ENCODE measurements at places on chromosomes 4 and X.

- DNase-seq, result no peak
Measured at GRCh38 chr4:187188118-187188517, 464.5 kb upstream of the FAT1 start.

GRCh38 chrX:24890677-24891076 is 125.1 kb downstream of the ARX start:
- DNase-seq, result no peak

GRCh38 chr4:159137176-159137575 is 34.3 kb downstream of the RAPGEF2 start:
- no peak for DNase-seq

DNA sequence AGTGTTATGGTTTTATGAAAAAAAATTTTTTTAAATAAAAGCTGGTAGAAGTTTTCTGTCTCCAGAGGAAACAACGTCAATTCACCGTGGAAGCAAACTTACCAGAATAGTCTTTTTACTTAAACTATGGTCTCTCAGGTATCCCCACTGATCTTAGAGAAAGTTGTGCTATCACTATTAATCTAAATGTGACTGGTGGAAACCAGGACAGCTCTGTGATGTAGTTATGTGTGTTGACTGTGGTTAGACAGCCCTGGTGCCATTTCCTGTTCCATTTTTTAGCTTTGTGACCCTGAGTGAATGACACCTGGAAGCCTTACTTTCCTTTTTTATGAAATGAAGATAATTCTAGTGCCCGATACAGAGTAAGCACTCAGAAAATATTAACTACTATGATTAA is 111.8 kb upstream of the HUWE1 start:
- DNase-seq, result no peak

DNA sequence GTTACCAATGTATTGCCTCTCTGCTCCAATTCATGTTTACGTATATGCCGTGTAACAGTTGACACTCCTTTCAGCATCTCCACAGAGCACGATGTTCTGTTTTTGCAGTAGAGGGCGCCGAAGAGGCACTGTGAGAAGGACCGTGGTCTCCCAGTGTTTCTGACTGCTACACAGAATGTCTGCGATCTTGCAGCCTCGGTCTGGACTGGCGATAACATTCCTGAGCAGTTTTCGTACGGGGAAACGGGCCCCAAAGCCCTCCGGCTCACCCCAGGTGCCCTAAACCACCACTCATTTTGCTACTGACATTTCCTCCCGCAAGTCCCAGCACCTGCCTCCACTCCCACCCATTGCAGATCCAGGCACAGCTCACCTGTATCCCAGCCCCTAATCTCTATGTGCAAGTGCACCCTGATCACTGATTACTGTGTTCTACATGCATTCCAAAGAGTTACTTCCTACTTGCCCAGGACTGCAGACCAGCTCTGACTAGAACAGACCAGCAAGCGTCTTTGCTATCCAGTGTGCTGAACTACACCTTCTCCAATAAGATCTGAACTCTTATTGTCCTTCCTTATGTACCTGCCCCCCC is 12.4 kb upstream of the NFXL1 start:
- no peak for DNase-seq

- no peak for DNase-seq
Measured at GRCh38 chrX:31832263-31832662, 760.4 kb upstream of the FTHL17 start.

DNA sequence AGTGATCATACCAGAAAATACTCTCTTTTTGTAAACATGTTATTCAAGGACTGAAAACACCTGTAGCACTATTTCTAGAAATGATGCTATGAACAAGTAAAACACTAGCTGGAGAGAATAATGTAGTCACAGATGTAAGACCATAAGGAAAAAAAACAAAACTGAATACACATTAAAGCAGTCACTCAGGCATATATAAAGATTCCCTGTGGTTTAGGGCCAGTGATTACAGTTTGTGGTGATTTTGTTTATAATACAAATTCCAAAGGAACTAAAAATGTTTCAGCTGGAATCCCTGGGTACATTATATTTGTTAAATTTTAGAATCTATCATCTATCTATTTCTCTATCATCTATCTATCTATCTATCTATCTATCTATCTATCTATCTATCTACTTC is 777.8 kb upstream of the FRG1 start:
- no peak for DNase-seq

GRCh38 chr4:86400216-86400615 is 40.4 kb upstream of the MAPK10 start:
- DNase-seq, result no peak

DNA sequence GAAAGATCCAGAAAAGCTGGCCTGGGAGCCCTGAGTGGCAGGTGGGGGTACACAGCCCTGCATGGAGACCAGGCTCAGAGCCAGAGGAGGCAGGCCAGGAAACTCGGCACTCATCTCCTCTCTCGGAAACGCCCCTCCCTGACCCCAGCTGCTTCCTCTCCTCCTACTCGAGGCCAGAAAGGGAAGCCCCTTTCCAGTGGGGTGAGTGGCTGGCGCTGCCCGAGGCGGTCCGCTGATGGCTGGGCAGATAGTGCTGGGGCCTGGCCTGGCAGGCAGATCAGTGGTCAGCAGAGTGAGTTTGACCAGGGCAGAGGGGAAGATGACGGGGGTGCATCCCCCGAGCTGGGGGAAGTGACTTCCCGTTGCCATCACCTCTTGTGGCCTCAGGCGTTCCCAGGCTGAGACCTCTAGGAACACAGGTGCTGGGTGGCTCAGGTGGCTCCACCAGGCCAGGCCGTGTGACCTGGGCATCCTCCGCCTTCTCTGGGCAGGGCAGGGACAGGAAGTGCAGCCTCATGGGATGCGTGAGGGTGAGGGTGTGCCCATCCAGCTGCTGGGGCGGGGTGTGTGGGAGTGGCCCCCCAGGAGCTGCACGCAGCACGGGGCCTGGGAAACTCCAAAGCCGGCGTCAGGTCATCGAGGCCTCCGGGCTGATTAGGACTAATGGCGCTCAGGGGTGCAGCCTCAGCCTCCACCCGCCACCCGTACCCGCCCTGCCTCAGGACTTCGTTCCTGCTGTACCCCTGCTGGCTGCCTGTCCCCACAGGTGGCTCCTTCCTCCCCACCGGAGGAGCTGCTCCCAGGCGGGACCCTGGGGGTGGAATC is 5.7 kb downstream of the SH3BP2 start:
- no peak for DNase-seq

DNA sequence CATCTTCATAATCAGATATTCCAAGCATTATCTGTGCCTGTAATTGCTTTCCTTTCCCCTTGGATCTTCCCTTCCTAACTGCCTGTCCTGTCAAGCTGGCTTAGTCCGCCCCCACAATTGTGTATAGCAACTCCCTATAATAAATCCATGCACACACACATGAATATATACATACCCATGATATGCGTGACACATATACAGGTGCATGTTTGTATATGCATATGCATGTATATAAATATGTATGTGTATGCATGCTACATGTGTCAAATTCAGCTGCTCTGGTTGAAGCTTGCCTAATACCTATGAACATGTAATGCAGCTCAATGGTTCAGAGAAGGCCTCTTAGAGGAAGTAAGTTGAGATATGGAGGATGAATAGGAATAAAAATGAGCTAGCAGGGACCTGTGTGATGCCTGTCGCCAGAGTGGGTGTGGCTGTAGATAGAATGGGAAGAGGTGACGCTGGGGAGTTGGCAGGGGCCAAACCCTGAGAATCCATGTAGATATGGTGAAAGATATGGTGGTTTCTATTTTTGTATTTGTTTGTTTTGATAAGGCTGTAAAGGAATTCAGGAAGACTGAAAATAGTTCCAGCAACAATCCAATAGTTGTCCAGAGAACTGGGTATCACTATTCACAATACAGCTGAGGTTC is 595.0 kb upstream of the BOD1L1 start:
- DNase-seq, result no peak

DNA sequence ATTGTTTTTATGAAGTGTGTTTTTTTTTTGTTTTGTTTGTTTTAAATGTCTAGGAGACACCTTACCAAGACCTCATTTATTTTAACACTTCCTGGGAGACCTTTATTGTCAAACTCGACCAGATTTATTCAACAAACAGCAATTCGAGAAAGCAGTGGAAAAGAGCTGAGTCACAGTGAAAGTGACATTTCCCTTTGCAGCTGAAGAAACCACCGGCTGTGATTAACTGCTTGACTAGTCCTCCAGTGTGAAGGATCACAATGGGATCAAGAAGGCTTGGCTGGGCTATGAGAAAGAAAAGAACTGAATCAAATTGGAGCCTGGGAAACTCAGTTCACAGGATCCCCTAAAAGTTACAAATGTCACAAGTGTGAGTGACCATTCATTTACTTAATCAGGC is 11.9 kb upstream of the ADH7 start:
- DNase-seq, result no peak

DNA sequence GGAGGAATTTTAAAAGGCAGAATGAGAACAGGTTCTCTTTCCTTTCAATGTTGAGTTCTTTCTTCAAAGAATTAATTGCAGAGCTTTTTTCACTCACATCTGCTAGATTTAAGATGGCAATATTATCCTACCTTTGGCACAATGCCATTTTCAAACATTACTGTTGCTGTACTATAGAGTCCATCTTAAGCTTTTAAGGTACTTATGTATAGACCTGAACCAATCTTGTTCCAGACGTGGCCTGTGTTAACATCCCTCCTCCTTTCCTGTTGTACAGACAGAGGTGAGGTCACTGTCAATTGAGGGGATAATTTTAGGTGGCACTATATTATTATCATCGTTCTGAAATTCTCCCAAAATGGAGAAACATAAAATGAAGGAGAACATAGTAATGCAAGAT is 53.0 kb upstream of the MYOZ2 start:
- no peak for DNase-seq

- DNase-seq, result no peak
Measured at GRCh38 chr4:6767386-6767747, 15.2 kb upstream of the KIAA0232 start.

DNA sequence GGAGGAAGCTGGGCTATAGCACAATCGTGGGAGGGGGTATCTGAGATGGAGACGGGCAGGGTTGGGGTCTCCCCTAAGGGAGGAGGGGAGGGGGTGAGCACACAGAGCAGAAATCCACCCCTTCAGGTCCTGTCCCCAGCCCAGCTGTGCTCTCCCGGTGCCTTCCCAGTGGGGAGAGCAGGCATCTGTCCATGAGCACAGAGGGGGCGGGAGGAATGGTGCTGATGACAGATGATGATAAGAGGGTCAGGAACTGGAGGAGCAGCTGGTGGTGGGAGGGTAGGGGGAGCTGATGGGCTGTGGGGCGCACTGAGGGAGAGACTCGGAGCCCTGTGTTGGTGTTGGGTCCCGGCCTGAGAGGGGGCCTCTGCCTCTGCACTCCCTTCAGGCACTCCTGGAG is 8.6 kb downstream of the ATP2B3 start:
- no peak for DNase-seq

DNA sequence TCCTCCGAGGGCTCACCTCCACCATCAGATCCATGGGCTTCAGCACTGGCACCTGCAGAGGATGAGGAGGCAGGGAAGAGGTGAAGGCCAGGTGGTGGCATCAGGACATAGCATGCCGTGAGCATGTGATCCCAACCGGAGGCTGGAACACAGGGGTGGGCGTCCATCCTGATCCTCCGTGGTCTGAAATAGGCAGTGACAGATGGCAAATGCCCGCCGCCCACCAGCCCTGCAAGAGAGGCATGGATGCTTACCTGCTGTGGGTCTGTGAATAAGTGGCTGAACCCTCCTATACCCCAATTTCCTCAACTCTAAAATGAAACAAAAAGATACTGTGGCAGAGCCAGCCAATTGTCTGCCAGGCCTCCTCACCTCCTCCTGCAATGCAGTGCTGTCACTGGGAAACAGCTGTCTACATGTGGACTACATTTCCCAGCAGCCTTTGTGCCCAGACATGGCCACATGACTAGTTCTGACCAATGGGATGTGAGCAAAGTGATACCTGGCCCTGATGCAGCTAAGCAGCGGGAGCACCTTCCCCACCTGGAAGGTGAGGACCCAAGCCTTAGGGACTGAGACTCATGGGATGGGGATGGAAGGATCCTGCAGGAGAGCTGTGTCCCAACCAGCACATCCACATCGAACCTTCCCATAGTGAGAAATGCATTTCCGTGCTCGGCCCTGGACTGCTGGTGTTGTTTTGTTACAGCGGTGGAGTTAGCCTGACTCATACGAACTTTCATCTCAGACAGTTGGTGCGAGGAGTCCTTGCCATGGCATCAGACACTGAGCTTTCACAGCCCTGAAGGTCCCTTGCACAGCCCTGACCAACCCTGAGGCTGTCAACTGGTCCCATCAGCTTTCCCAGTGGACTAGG is 99.5 kb downstream of the PPP2R2C start:
- no peak for DNase-seq

DNA sequence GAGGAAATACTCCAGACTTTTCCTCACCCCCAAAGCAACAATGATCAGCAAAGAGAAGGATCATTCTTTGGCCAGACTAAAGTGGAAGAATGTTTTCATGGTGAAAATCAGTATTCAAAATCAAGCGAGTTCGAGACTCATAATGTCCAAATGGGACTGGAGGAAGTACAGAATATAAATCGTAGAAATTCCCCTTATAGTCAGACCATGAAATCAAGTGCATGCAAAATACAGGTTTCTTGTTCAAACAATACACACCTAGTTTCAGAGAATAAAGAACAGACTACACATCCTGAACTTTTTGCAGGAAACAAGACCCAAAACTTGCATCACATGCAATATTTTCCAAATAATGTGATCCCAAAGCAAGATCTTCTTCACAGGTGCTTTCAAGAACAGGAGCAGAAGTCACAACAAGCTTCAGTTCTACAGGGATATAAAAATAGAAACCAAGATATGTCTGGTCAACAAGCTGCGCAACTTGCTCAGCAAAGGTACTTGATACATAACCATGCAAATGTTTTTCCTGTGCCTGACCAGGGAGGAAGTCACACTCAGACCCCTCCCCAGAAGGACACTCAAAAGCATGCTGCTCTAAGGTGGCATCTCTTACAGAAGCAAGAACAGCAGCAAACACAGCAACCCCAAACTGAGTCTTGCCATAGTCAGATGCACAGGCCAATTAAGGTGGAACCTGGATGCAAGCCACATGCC is 89.7 kb downstream of the TET2 start:
- DNase-seq, result no peak

- DNase-seq, result no peak
Measured at GRCh38 chr4:174192943-174193342, 90.5 kb downstream of the FBXO8 start.

DNA sequence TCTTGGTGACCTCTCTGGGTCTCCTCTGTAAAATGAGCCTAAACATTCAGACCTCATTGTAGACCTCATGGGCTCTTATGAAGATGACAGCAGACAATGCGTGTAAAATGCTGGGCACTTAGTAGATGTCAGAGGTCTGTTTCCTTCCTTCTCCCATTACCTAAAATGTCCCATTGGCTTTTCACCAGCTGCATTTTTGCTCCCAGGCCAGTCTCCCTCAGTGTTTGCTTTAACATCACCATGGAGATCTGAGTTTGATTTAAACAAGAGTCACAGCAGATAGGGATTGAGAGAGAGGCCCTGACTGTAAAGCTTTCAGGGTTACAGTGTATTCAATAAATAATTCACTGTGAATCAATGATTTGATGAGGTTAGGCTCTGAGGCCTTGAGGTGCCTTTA is 24.3 kb downstream of the PSAPL1 start:
- no peak for DNase-seq

Measured in stimulated activated CD8-positive, alpha-beta memory T cell treated with anti-CD3 and anti-CD28 coated beads, Interleukin-7, amount 100 ng/mL, for 24 hours (primary cell).